ENCODE measurements at places on chromosomes 1 and 21.

GRCh38 chr1:28499553-28499952, 6.3 kb upstream of the RCC1 start:
- DNase-seq, result no peak

GRCh38 chr1:31639543-31639942, 5.1 kb downstream of the PEF1 start:
- peak; percentile 72 for DNase-seq

DNA sequence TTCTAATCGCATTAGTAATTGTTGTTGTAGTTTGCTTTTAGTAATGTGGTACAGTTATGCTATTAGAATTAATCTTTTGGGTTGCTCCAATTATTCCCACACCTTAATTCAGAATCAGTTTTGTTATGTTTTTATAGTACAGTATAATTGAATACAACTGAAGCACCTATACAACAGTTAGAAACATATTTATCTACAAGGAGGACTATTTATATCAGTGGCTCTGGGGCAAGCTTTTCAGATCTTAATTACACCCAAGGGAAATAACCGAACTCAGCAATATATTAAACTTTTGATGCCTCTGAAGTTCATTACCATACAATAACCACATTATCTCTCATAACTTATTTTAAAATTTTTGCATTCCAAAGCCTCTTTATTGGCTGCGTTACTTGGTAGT, 74.4 kb downstream of the LHX9 start:
- DNase-seq, result no peak

DNA sequence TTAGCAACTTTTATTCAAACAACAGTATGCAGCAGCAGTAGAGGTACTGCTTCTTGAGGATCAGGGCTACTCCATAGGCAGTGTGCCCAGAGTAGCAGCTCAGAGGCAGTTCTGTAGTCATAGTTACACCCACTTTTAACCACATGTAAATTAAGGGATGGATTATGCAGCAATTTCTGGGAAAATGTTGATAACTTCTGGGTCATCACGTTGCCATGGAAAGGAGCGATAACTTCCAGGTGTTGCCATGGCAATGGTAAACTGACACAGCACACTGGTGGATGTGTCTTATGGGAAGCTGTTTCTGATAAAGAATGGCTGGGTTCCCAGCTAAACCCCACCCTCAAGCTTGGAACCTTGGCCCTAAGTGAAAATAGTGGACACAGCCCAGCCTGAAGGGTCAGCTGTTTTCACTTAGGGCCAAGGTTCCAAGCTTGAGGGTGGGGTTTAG, 29.0 kb upstream of the PLA2G2A start:
- DNase-seq, result peak; percentile 0

DNA sequence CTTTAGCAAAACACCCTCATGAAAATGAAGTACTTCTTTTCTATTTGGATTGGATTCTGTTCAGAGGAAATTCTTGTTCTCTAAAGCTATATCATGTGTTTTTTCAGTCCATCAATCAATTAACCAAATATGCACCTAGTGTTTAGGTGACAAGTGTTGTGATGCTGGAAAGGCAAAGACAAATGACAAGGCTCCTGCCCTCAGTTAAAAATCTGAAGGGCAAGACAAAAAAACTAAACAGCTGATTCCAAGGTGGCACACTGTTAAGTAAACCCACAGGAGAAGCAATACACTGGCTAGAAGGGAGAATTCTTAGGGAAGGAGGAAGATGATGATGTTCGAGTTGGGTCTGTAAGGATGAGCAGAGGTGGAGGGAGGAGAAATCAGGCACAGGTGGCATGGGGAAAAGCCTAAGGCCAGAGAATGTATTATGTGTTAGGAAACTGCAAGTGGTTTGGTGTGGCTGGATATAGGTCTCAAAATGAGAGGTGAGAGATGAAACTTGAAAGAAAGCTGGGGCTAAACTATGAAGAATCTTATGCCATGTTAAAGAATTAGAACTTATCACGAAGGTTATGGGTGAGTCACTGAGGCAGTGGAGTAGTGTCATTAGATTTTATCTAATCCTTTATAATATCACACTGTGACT, 51.8 kb upstream of the GFI1 start:
- peak; percentile 40 for DNase-seq

GRCh38 chr1:102937401-102937800, 170.9 kb downstream of the COL11A1 start:
- no peak for DNase-seq

DNA sequence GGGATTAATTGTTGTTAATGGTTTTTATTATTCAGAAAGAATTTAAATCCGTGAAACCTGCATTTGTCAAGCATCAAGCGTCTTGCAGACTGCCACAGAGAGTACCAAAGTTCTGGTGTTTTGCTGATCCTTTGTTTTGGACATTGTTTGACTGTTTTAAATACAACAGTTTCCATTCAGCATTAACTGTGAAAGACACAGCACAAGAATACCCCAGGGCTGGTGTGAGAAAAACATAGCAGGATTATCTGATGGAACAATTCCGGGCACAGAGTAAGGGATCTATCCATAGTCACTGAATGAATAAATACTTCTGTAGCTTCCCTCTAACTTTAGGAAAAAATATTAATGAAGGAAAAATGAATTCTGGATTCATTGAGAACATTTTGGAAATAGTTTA, 202.3 kb downstream of the LTN1 start:
- DNase-seq, result no peak

DNA sequence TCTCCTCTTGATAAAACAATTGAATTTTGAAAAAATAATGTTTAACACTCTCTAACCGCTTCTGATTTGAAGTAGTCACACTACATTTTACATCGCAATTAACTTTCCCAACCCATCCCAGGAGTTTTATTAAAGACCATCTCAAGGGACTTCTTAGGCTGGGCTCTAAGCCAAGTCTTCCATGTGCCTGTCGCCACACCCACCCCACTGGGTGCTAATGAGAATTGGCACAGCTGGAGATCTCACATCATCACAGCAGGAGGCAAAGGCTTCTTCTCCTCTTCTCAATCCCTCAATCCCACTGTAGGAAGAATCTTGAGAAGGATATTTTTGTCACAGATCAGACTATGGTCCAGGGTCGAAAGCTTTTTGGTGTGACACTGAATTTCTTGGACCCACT, 328.9 kb downstream of the NUF2 start:
- DNase-seq, result no peak

DNA sequence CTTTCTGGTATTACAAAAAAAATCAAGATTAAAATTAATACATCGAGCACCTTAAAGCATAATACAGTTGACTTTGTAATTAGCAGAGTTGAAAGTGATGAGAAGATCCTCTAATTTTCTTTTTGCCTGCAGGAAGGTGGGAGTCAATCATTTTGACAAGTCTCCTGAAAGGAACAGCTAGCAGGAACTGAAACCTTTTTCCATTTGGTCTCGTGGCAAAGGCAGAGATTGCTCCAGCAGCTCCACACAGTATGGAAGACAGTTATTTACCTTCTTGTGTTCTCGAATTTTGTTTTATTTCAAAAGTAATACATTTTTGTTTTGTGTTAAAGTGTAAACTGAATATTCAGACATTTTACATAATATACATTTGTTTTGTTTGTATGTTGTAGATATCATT, 7.7 kb downstream of the S100PBP start:
- no peak for DNase-seq

GRCh38 chr1:162774007-162774406, 16.5 kb upstream of the HSD17B7 start:
- no peak for DNase-seq

- DNase-seq, result no peak
These were observed 48.5 kb downstream of the FH start for GRCh38 chr1:241470908-241471590.

GRCh38 chr1:175319112-175319911, 126.7 kb upstream of the KIAA0040 start:
- DNase-seq, result peak; percentile 24

DNA sequence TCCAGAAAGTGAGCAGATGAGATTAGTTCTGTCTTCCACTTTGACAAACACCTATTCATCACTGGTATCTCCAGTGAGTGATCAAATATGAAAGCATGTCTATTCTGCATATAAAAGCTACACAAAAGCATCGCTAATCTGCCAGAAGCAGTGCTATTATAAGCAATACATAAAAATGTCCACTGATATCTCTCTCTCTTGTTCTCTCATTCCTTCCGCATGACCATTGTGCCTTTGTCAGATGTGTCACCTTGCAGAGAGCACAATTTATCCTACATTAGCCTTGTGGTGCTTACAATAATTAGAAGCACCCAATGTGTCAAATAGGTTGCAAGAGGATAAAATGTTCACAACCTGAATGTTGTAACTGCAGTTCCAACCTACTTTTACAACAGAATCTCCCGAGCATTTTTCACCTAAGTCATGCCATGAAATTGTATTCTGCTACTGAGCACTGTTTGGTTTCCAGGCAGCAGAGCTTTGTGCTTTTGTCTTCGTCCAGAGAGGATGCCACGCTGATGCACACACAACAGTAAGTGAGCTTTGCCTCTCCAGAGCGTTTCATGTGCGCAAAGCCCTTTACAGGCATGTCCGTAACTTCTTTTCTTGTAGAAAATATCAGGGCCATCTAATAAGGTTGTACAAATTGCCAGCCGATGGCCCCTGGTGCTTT, 198.7 kb upstream of the PLD5 start:
- DNase-seq, result no peak

GRCh38 chr1:228336308-228337030, 70.2 kb downstream of the TRIM11 start:
- no peak for DNase-seq

DNA sequence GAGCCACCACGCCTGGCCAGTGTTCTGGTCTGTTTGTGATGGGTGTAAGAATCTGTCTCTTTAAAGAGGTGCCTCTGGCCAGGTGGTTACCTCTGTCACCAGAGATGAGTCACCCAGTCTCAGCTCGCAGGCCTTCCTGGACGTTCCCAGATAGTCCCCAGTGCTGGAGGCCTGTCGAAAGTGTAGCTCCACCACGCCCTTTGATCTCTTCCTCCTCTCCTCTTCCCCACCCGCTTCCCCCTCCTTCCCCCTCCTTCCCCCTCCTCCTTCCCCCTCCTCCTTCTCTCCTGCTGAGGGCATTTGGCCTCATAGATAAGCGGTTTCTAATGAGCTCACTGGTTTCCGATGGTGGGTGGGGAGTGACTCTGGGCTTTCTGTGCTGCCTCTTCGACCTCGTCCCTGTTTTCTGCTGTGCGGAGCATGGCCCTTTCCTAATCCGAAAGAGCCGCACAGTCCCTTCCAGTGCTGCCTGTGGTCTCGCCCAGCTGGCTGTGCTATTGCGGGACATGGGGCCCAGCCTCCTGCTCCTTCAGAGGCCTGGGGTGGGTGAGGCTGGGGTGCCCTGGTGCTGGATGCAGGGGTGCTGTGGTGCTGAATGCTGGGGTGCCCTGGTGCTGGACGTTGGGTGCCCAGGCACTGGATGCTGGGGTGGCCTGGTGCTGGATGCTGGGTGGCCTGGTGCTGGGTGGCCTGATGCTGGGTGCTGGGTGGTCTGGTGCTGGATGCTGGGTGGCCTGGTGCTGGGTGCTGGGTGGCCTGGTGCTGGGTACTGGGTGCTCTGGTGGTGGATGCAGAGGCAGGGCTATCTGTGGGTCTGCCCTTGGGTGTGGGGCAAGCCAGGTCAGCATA, 19.2 kb downstream of the AGPAT3 start:
- DNase-seq, result no peak

DNA sequence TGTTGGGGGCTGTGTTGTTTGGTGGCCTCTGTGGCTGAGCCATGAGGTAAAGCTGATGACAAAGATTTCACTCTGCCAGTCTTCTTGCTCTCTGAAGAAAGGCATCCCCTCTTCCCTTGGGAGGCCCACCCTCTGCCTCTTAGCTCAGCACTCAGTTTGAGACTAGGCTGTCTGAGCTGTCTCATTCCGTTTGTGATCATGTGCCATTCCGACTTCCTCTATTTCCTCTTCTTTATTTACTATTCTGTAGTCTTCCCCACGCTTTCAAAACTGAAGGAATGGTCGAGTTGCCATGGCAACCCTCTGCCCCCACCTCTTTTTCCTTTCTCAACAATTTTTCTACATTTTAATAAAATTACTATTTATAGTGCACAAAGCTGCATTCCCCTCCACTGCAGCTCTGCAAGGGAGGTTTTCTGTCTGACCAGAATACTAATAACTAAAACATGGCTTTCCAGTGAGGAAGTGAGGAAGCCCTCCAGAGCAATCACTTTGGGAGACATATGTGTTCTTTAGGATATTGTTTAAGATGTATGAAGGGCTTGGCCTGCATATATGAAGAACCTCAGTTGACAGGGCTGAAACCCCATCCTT, 30.8 kb downstream of the KCNA3 start:
- no peak for DNase-seq

GRCh38 chr1:15761366-15762128, 3.0 kb downstream of the FBLIM1 start:
- DNase-seq, result no peak

GRCh38 chr1:218485241-218485928, 140.2 kb downstream of the TGFB2 start:
- DNase-seq, result no peak

DNA sequence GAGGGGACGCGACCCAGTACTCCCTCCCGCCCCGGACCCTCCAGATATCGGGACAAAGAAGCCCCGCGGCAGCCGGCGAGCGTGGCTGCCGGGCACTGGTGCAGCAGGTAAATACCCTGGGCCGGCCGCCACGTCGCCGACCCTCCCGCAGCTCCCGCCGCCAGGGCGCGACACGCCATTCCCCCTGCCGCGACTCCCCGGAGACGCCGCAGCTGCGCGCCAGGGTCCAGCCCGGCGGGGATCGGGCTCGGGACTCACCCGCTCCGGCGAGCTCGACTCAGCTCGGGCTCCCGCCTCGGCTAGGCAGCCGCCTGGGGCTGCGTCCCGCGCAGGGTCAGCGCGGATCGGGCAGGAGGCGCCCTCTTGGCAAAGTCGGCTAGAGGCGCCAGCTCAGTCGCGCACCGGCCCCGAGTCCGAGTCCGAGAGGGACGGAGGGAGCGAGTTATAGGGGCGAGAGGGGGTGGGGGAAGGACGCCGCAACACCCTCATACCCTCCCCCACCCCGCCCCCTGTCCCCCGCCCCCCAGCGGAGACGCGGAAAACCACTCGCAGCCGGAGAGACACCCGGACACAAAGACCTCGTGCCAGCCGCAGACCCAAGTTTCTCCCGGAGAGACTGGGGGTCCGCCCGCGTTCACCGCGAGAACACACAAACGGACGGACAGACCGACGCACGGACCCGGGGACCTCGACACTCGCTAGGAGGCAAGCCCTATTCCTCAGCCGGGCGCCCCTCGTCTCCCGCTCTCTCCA, 985 bp downstream of the SYT6 start:
- DNase-seq, result no peak

- DNase-seq, result no peak
These were observed 142.2 kb downstream of the RABGAP1L start for GRCh38 chr1:174301295-174302077.

DNA sequence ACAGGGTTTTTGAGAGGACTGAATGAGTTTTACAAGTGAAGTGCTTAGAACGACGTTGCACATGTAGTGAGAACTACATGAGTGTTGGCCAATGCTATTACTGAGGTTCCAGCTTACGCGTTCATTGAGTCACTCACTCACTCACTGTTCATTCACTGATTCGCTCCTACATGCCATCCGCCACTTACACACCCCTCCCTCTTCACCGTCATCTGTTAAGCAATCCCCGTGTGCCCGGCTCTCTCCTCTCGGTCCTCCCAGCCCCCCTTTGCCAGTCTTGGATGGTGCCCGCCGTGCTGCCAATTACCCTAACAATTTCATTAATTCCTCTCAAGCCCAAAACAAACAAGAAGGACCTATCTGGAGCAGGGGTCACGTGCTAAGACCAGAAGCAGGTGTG, 27.3 kb upstream of the EPHA2 start:
- DNase-seq, result no peak

- no peak for DNase-seq
These were observed 1.2 kb downstream of the C2CD4D start for GRCh38 chr1:151838222-151839081.

- no peak for DNase-seq
These were observed 1044.0 kb upstream of the ADGRL4 start for GRCh38 chr1:80050523-80050922.
